Kidney epithelial cell (primary cell): ENCODE measurements at places on chromosomes 7 and 10. TPM values are rescaled to one million over a fixed set of nuclear protein-coding genes. Genes with fewer than 3 reads are reported as not detected.
A peak's percentile ranks its signal among the peaks of the same experiment; 100 is the strongest.

The KCNH2 gene
- total RNA-seq: 2.1 and 4.1 TPM in 2 replicates

The MRLN gene
- not detected in 2 replicates for total RNA-seq

The CFAP70 gene
- 1.2 and 2.6 TPM in 2 replicates for total RNA-seq

The SLC16A9 gene
- 10.0 and 10.4 TPM in 2 replicates for total RNA-seq

The HOXA4 gene
- 4.5 and 7.4 TPM in 2 replicates for total RNA-seq

The NPY gene
- total RNA-seq: not detected in 2 replicates

The IQCE gene
- total RNA-seq: 18.0 and 20.0 TPM in 2 replicates

The FEZF1 gene
- not detected in 2 replicates for total RNA-seq

The NDUFB8 gene
- total RNA-seq: 148 and 183 TPM in 2 replicates

The TAS2R4 gene
- total RNA-seq: 0.07 and 0.08 TPM in 2 replicates

DNA sequence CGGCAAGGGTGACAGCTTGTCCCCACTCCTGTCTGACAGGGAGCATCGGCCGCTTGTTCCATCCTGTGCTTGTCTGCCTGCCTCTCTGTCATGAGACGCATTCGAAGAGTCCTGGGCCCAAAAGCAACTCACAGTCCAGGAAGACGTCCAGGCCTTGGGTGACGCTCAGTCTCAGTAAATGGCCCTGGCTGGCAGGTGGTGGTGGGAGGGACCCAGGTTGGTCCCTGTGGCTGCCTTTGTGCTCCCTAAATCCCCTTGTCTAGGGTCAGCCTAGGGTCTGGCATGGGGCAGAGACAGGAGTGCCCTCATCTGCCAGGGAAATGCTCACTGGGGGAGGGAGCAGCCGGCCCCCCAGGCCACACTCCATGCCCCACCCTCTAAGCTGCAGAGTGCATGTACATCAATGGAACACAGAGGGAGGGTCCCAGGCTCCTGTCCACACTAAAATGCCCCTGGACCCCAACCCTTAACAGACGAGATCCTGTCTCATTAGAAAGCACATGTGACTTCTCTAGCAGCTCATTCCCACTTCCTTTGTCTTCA lies 295.2 kb upstream of the ZNF32 start:
- no peak for DNase-seq

DNA sequence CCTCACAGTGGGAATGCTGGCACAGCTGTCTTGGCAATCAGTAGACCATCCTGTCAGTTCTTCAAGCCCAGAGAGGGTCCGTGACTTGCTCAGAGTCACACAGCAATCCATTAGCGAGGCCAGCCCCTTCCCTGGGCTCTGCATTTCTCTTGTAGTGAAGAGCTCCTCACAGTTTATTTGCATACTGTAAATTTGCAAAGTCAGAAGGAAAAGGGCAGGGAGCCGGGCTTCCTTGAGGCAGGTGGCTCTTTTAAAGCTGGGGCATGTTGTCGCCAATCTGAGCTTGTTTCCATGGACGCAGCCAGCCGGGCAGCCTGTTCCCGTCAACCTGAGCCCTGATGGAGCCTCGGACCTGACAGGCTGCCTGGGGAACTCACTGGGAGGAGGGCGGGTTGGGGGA lies 123.4 kb downstream of the CUX1 start:
- DNase-seq: no peak

DNA sequence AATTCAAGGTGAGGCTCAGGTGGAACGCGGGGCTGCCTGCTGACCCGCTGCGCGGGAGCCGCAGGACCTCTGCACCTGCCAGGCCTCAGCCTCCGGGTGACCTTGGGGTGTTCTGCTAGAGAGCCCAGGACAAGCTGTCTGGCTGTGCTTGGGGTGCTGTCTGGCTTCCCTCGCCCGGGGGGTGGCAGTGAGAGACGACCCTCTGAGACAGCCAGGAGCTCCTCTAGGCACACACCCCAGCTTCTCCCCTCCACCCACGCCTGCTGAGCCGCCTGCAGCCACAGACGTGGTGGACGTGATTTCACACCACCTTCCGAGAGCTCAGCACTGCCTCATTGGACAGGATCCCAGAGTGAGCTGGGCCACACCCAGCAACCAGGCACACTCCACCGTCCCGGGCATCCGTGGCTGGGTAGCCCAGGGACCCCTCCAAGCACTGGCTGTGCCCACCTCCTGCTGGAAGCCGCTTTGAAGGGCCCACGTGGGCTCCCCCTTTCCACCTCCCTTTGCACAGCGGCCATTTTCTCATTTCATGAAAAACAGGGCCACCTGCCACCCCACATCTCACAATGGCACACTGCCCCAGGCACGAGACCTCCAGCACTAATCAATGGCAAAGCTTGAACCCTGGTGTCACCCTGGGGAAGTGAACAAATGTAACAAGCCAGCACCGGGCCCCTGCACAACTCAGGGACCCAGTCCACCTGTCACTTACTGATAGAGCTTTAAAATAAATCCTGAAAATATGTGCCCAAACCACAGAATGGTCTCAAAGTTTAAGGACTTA lies 35.0 kb downstream of the ZFAND2A start:
- no peak for DNase-seq

GRCh38 chr7:99928994-99929729 lies at the start of gene GJC3:
Gene GJC3 (minus strand): TSS chr7:99929620. CDS start chr7:99929620, 0 bp downstream.
- no peak for DNase-seq

- no peak for DNase-seq
Observed at GRCh38 chr10:76632767-76633051, 1004.9 kb downstream of the KCNMA1 start.

DNA sequence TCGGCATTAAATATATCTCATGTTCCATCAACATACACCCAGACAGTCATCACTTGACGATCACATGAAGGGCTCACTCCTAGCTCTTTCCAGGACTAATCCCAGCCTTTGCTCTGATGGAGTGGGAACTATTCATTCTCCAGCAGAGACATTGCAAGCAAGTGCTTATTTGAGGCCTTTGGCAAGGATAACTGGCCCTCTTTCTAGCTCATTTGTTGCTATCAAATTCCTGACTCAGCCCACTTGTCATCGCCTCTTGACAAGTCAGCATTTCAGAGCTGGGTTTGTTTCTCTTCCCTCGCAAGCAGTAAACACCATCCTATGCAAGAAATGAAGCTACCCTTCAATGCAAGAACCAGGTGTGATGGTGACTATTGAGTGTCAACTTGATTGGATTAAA lies 1165.7 kb upstream of the AUTS2 start:
- DNase-seq: no peak

GRCh38 chr7:158953912-158954311 lies 97.6 kb downstream of the DYNC2I1 start:
- DNase-seq: no peak

DNA sequence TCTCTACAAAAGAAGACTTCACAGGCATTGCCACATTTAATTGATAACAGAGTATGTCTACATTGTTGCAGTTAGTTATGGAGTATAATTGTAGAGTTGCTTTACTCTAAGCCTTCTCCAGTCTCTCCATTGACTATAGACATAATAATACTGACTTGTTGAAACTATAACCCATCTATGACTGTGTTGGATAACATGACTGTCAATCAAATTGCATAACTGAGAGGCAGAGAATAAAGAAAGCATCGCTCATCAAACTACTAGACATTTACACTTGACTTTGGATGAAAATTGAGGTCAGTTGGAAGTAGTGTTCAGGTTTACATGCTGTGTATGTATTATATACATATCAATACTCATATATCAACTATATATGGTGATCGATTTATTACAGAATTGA lies 3.4 kb upstream of the ATXN7L1 start:
- no peak for DNase-seq

- no peak for DNase-seq
Observed at GRCh38 chr10:66151346-66151745, 774.5 kb upstream of the LRRTM3 start.

GRCh38 chr10:128642023-128642422 lies 515.8 kb upstream of the MKI67 start:
- DNase-seq: no peak

DNA sequence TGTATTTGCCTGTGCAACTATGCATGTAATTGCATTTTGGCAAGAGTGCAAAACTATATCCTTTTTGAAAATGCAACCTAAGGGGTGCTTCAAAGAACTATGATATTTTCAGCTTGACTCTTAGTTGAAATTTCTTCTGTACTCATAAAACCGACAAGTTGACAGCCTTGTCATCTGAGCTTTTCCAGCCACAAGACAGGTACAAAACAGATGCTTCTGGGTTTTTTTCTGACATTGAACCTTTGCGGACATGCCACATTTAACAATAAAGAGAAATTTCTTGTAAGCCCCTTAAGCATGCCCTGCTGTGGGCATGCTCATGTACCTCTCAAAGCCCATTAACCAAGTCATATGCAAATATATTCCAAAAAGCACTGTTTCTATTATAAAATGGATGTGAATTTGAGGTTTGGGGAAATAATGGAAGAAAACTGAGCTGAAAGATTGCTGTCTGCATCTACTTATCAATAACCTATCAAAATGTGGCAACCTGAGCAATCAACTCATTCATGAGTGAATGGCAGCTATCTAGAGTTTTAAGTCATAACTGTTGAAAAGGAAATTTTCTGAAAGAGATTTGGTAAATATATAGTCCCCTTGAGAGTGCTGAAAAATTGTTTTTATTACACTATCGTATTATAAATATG lies 1117.0 kb upstream of the LRRTM3 start:
- no peak for DNase-seq

DNA sequence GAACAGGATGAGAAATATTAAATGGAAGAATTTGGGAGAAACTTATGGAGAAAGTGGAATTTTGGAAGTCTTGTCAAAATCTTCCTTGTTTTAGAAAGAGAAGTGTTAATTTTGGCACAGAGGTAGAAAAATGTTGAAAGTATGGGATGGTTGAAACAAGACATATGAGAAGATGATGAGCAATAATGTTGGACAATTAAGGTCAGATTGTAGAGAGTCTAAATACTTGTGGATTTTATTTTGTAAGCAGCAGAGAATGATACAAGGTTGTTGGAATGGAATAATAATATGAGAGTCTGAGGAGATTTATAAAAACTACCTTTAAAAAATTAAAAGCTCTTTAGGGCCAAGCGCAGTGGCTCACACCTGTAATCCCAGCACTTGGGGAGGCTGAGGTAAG lies 34.6 kb downstream of the PHTF2 start:
- no peak for DNase-seq

DNA sequence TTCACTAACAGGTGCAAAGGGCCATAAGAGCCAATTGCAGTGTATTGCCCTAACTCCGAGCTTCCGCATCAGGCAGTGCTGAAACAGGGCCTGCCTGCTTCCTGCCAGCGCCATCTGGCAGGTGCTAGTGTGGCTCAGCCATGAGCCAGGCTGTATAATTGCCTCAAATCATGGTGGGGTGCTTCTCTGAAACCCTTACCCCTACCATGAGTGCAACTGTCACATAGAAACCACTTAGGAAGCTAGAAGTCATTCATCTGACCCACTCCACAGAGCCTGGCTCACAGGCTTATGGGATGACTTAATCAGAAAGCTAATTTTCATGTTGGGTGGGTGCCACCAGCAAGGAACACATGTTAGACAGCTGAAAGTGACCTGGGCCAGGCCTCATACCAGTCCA lies 133.3 kb upstream of the LAMB4 start:
- DNase-seq: no peak

DNA sequence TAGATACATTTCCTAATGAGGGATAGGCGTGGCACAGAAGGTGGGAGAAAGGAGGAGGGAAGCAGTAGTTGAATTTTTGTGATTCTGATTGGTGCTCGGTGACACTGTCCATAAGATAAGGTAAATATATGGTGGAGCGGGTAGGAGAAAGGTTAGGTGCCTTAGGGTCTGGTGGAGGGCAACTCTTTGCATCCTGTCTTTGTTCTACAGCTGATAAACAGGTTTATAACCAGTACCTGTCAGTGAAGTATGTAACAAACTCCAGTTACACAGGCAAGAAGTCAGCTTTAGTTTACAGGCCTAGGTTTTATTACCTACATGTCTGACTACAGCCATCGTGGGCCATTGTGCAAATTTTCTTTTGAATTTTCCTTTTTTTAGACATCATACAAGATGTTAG lies 10.9 kb upstream of the FAM180A start:
- no peak for DNase-seq

GRCh38 chr10:1156921-1157614 lies 100.9 kb downstream of the WDR37 start:
- DNase-seq: no peak

GRCh38 chr7:13835442-13835841 lies 154.0 kb downstream of the ETV1 start:
- DNase-seq: no peak

GRCh38 chr10:129767751-129768150 lies 196.3 kb downstream of the EBF3 start:
- DNase-seq: no peak

DNA sequence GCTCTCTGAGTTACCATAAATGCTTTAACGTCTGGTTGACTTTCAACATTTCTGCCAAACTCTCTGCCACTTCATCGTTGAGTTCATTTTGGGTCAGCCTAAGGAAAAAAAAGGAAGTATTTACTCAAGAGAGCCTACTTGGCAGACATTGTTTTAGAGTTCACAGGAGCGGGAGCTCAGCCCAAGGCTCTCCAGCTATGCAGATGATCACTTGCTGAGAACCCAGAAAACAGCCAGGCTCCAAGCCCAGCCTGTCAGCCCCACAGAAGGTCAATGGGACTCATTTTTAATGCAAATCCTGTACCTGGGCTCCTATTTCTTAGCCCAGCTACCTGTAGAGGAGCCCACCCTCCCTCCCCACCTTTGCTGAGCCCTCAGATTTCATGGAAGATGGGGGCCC lies 45.5 kb downstream of the NOD1 start:
- no peak for DNase-seq

GRCh38 chr10:45058580-45058979 lies 57.9 kb downstream of the ZNF22 start:
- no peak for DNase-seq

GRCh38 chr7:14936554-14936953 lies 34.0 kb upstream of the DGKB start:
- DNase-seq: peak; percentile 85

- no peak for DNase-seq
Observed at GRCh38 chr7:139991269-139991666, 71.5 kb downstream of the PARP12 start.

- no peak for DNase-seq
Observed at GRCh38 chr10:22615819-22616499, 98.4 kb downstream of the PIP4K2A start.

DNA sequence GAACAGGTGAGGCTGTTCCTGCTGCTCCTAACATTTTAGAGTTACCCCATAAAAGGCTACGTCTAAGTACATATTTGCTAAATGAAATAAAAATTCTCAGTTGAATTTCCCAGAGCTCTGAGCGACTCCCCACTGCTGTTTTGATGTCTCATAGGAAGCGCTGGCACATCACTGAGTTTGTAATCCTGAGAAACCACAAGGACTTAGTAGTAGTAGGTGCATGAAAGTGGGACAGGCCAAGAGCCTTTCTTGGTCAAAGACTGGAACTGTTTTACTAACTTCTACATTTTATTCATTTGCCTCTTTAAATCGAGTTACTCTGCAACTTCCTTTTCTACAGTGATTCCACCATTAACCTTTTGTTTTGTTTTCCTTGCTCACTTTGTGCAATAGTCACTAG lies 85.9 kb downstream of the XPNPEP1 start:
- DNase-seq: no peak

- DNase-seq: no peak
Observed at GRCh38 chr7:155286686-155287085, 11.0 kb upstream of the INSIG1 start.

- no peak for DNase-seq
Observed at GRCh38 chr10:103967448-103968071, 620 bp downstream of the SLK start.

- no peak for DNase-seq
Observed at GRCh38 chr7:94295850-94296249, 98.8 kb upstream of the COL1A2 start.
